ENCODE measurements at places on chromosomes 3 and 15. TPM values are rescaled to one million over a fixed set of nuclear protein-coding genes. Genes with fewer than 3 reads are reported as not detected.

DNA sequence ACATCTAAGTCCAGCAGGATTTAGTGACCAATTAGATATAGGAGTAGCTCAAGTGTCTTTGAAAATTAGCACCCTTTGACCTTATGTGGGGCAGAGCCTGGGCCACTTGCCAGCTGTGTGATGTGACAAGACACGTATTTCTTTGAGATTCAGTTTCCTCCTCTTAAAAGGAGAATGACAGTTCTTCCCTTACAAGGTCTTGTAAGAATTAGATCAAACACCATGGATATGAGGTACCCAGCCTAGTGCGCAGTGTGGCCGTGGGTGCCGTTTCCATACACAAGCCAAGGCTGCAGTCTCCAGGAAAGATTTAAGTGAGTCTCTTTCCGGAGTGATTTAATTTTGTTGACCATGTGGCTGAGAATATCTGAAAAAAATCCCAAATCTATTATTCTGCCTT lies 46.3 kb downstream of the ARHGAP31 start:
- no peak for DNase-seq
- no peaks in the 10 kb centered on the region for H3K4me1 ChIP-seq
- H3K27ac ChIP-seq = no peak overlapping the region
- H3K27me3 ChIP-seq = peaks cover 2% of the 10 kb centered on the region

KLHL24 gene
- 10.5 TPM for total RNA-seq

PAQR5 gene
- total RNA-seq = not detected

- no peak overlapping the region for H3K4me3 ChIP-seq
- no peaks in the 10 kb centered on the region for H3K27me3 ChIP-seq
- H3K27ac ChIP-seq = no peak overlapping the region
- no peak for DNase-seq
Observed at GRCh38 chr3:14481018-14481645, 59.0 kb downstream of the GRIP2 start.

UBE2Q2 gene
- total RNA-seq = 18.9 TPM

ARPP19 gene
- total RNA-seq = 182 TPM

GOLGA8G gene
- not detected for total RNA-seq

DNA sequence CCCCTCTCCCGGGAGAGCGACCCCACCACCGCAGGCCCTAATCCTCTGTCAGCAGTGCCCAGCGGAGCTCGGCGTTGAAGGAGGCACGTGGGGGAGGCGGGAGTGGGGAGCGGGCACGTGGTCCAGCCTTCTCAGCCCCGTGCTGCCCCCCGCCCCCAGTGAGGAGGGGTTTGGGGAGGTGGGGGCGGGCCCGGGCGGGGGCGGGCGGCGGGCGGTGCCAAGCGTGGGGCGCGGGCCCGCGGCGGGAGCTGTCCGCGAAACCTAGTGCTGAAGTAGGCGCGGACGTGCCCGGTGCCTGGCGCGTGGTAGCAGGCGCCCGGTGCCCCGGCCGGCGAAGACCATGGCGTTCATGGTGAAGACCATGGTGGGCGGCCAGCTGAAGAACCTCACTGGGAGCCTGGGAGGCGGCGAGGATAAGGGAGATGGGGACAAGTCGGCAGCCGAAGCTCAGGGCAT lies at the start of gene CPLX3:
TSS of gene CPLX3 (plus strand) at position 264 of the 456 bp plus-strand sequence. CDS start at position 341, 77 bp downstream.
- no peaks in the 10 kb centered on the region for H3K36me3 ChIP-seq
- peaks cover 25% of the 10 kb centered on the region for H3K27me3 ChIP-seq
- H3K4me3 ChIP-seq = no peak within 1 kb of the TSS
- H3K27ac ChIP-seq = no peak within 1 kb of the TSS
- H3K4me1 ChIP-seq = peaks cover 3% of the 10 kb centered on the region

IGSF11 gene
- not detected for total RNA-seq

Measured in activated T-helper 2 cell treated with anti-CD3 and anti-CD28 coated beads, Interferon-gamma antibody, Interleukin-2, Interleukin-4, amounts not matched to agents 10 μg/mL and 5 μg/mL and 100 μg/mL, durations not matched to agents 14 hours and 24 hours and 36 hours (primary cell).